ENCODE measurements at places on chromosomes 1 and 21.

- DNase-seq = no peak
Measured at GRCh38 chr1:99133756-99134500, 129.3 kb upstream of the PLPPR5 start.

DNA sequence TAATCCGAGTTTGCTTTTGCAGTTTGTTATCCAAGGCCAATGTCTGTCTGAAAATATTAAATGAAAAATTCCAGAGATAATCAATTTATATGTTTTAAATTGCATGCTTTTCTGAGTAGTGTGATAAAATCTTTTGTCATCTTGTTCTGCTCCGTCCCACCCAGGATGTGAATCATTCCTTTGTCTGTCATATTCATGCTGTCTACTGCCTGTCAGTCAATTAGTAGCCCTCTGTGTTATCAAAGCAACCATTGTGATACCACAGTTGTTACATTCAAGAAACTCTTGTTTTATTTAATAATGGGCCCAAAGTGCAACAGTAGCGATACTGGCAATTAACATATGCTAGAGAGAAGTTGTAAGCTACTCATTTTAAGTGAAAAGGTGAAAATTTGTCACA is 819.3 kb downstream of the BRINP3 start:
- no peak for DNase-seq

DNA sequence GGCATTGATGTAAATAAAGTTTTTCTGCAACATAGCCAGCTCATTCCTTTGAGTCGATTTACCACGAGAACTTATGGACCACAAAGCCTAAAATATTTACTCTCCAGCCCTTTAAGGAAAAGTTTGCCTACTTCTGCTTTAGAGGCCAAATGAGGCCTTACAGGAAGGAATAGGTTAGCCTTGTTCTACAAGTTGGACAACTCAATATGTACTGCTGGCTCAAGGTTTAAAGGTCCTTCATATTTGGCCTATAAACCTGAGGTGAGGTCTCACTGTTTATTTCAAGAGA is 144.5 kb upstream of the DNAH14 start:
- no peak for DNase-seq

- no peak for DNase-seq
Measured at GRCh38 chr1:22043198-22043769, 9.2 kb upstream of the CDC42 start.

- no peak for DNase-seq
Measured at GRCh38 chr1:66143651-66144050, 351.0 kb downstream of the PDE4B start.

- no peak for DNase-seq
Measured at GRCh38 chr1:27408151-27408550, 15.7 kb downstream of the GPR3 start.

DNA sequence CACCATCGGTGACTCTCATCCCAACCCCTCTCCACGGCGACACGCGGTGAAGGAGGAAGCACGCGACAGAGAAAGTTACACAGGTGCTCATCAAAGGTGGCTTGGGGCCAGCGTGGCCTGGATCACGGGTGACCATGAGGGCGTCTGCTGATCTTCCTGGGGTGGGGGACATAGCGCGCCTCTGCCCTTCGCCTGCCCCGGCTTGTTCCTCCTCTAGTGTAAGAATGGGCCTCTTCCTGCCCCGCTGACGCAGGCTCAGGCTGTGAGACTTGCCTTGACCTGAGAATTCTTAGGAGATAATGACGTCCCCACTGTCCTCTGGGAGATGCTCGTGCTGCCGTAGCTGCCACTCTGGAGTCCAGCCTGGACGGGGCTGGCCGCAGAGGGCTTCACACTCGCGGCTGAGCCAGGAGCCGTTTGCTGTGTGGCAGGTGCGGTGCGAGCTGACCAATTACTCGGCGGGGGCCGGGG is 39.0 kb upstream of the TMEM52 start:
- DNase-seq = no peak

GRCh38 chr1:63277195-63278192 is 44.9 kb upstream of the FOXD3 start:
- no peak for DNase-seq
